Type B pancreatic cell (in vitro differentiated cells): ENCODE measurements at places on chromosomes 4 and X. TPM values are rescaled to one million over a fixed set of nuclear protein-coding genes. Genes with fewer than 3 reads are reported as not detected.

DNA sequence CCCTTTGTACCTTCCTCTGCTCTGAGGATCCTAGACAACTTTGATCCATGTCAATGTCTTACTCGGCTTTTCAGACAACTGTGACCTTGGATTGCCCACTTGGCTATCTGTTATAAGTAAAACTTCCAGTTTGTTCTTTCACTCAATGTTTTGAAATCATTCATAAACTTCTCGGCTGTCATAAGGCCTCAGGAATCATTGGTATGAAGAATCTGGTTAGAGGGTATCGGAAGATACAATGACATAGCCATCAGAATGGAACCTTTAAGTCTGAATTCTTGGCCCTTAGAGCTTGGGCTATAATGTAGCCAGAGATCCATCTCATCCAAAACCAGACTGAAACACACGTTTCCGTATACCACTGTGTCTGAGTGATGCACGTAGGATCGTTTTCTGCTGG lies 59.0 kb upstream of the WDR1 start:
- DNase-seq, result no peak

DNA sequence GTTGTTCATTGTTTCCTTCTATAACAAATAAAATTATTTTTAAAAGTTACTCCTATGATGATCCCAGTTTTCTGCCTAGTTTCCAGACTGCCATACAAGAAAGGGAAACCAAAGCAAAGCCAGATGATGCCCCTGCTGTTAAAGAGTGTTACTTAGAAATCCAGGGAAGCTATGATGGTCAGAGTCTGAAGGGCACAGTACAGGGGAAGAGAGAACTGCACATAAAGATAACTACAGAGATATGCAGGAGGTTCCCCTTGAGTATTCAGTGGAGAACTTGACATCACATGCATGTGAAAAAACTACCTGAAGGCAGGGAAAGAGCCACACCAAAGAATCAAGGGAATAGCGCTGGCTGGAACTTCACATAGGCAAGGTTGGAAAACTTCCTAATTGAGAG lies 494.2 kb upstream of the FSTL5 start:
- DNase-seq, result no peak

DNA sequence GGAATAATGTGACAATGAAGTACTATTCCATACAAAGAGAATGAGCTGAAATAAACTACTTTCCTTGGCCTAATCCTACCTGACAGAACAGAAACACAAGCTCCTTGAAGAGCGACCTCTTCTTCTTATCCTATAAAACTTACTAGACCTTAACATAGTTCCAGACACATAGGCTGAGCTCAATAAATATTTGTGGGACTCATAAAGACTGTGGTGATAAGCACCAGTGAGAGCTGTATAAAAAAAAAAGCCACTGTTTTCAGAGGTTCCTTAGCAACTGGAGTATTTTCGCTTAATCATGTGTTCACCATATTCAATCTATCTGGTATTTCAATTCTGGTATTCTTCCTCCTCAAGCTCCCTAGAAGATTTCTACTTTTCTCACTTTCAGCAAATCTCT lies 1129.6 kb downstream of the STPG2 start:
- no peak for DNase-seq

GRCh38 chrX:46686003-46686645 lies 72.8 kb downstream of the SLC9A7 start:
- no peak for DNase-seq

GRCh38 chr4:74456056-74456744 lies 11.3 kb downstream of the AREG start:
- DNase-seq, result no peak

DNA sequence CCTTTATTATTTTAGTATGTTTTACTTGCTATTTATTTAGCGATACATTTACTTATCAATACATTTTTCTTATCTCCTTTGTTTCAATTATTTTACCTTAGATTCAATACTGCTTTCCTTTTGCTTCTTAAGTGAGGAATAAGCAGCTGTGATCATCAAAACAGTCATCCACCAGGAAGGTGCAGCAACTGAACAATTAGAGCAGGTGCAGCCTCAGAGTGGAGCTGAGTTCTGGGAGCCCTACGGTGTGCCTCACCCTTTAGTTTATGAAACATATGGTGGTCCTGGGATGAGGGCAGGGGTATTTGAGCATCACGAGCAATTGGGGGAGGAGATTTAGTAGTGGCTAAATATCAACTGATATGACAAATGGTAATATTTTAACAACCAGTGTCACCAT lies 111.0 kb downstream of the FRYL start:
- no peak for DNase-seq

The GRK4 gene
- total RNA-seq, result 8.9 and 9.3 TPM in 2 replicates

- no peak for DNase-seq
These were observed 229.6 kb downstream of the OPHN1 start for GRCh38 chrX:68203646-68204045.

DNA sequence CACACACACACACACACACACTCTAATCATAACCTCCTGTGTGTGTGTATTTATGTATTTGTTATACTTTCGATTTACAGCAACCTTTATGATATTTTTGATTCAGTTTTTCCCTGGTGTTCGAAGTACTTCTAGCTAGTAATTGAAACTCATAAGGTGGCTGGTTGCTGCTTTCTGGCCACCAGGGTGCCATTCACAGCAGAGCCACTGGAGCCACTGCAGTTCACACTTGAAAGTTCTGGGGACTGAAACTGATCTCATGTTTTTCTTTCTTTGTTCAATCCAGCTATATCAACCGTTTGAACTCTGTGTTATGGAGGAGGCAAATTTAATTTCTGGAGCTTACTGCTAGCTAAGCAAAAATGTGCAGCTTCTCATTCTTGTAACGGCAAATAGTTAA lies 419.4 kb downstream of the ADGRL3 start:
- no peak for DNase-seq

GRCh38 chr4:147730333-147730732 lies 1.6 kb upstream of the ARHGAP10 start:
- DNase-seq, result no peak

GRCh38 chrX:74104356-74105015 lies 199.5 kb upstream of the ZCCHC13 start:
- DNase-seq, result no peak

The NKAP gene
- total RNA-seq, result 7.0 and 9.1 TPM in 2 replicates

GRCh38 chr4:12761694-12762093 lies 722.4 kb downstream of the RAB28 start:
- no peak for DNase-seq

- no peak for DNase-seq
These were observed 24.0 kb downstream of the CEP44 start for GRCh38 chr4:174307694-174308093.

The F11 gene
- 0.72 and 1.0 TPM in 2 replicates for total RNA-seq

DNA sequence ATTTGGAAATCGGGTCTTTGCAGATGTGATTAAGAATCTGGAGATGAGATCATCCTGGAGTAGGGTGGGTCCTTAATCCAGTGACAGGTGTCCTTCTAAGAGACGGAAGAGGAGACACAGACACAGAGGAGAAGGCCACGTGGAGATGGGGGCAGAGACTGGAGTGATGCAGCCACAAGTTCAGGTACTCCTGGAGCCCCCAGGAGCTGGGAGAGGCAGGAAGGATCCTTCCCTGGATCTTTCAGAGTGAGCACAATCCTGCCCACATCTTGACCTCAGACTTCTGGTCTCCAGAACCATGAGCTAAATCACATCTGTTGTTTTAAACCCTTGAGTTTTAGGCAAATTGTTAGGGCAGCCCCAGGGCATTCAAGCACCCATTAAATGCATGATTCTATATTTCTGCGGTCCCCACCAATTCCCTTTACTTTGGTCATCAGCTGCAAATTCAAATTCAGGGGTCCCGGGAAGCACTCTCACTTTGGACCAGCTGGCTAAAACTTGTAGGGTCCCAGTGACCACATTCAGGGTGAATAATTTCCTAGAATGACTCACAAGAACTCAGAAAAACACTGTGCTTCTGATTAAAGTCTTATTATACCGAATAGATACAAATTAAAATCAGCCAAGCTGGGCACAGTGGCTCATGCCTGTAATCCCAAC lies 12.8 kb upstream of the AKAP17A start:
- no peak for DNase-seq

The GPM6B gene
- total RNA-seq, result 2.1 and 17.3 TPM in 2 replicates
